ENCODE measurements at places on chromosomes 7 and 10. TPM values are rescaled to one million over a fixed set of nuclear protein-coding genes. Genes with fewer than 3 reads are reported as not detected.

DNA sequence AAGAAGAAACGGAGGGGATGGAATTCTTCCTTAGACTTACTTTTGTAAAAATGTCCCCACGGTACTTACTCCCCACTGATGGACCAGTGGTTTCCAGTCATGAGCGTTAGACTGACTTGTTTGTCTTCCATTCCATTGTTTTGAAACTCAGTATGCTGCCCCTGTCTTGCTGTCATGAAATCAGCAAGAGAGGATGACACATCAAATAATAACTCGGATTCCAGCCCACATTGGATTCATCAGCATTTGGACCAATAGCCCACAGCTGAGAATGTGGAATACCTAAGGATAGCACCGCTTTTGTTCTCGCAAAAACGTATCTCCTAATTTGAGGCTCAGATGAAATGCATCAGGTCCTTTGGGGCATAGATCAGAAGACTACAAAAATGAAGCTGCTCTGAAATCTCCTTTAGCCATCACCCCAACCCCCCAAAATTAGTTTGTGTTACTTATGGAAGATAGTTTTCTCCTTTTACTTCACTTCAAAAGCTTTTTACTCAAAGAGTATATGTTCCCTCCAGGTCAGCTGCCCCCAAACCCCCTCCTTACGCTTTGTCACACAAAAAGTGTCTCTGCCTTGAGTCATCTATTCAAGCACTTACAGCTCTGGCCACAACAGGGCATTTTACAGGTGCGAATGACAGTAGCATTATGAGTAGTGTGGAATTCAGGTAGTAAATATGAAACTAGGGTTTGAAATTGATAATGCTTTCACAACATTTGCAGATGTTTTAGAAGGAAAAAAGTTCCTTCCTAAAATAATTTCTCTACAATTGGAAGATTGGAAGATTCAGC, 158.7 kb upstream of the LANCL2 start:
- DNase-seq, result no peak

DNA sequence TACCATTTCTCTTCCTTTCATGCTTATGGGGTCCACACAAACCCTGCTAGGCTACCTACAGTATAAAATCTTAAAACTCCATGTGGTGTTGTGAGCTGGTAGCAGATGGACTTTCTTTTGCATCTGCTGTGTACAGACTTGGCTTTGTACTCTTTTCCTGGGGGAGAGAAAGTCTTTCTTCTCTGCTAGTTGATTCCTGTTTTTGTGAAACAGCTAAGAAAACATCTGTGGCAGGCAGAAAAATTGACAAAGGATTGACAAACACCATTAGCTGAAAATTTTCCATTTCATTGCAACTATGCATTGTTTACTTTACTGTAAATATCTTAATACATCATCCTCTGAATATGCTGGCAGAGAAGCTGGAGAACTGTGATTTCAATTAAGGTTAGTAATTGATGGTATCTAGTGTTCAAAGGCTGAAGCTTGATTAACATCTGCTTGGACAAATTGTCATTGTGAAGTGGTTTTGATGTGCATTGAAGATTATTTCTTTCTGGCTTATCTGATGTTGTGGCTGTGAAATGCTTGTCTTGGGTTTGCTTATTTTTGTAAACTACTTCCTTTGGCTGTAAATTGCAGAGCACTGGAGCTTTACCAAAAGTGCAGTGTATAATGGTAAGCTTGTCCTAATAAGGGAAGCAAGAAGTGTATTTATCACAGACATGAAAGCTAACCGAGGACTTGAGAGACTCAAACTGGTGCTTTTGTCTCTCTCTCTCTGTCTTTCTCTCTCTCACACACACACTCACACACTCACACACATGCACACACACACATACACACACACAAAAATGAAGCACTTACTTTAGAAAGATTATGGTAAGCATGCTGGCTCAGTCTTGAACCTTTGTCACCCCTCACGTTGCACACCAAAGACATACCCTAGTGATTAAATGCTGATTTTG, at the start of gene FOXP2:
Gene FOXP2, plus strand, starts transcription at position 660 of the 908 bp plus-strand sequence. CDS start 11,697 bp downstream, outside the sequence.
- peak; percentile 53 for DNase-seq

Gene KCNH2
- 0.05 TPM for total RNA-seq

Gene EMX2
- 0.13 TPM for total RNA-seq

GRCh38 chr7:4931943-4932342, 27.0 kb downstream of the MMD2 start:
- DNase-seq, result peak; percentile 87

Gene BLNK
- total RNA-seq, result not detected

Gene IL6
- total RNA-seq, result 20.5 TPM

GRCh38 chr7:78212476-78213060, 414.0 kb downstream of the PHTF2 start:
- no peak for DNase-seq

All from SK-MEL-5 (cell line).